ENCODE measurements at places on chromosomes 1 and 21.

DNA sequence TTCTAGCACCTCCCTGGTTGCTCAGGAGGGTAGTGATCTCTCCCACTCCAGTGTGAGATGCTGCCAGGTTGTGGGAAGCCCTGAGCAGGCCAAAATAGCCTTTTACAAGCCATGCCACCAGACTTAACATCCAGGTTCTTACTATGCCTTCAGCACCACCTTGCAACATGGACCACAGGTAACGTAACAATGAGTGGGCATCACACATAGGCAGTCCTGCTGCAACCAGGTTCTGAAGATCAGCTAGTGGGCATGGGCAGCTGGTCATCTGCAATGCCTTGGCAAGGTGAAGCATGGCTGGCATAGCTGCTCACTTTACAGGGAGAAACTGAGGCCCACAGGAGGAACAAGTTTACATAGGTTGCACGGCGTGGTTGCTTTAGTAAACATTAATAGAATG lies 40.7 kb downstream of the DHCR24 start:
- no peak for DNase-seq

- no peak for DNase-seq
Observed at GRCh38 chr1:101301446-101302057, 64.7 kb downstream of the S1PR1 start.

DNA sequence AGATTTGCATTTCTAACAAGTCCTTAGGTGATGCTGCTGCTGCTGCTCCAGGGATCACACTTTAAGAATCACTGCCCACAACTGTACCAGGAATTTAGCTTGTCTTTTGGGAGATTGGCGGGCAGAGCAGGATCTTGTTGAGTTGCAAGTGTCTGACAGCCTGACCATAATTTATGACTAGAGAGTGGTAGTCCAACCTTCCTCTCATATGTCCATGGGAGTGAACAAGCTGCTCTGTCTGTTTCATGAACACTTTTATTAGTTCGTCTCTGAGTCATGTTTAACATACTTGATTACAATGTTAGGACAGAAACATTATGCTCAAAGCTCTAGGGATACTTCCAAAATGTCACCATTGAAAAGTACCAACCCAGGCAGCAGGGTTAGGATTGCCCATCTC lies 169.6 kb downstream of the TGFB2 start:
- no peak for DNase-seq

GRCh38 chr21:26684889-26685288 lies 111.8 kb upstream of the CYYR1 start:
- DNase-seq = no peak

Data from stimulated activated CD8-positive, alpha-beta memory T cell treated with anti-CD3 and anti-CD28 coated beads, Interleukin-4, amount 100 ng/mL, for 1 hour (primary cell).